ENCODE measurements at places on chromosomes 12 and 14.

DNA sequence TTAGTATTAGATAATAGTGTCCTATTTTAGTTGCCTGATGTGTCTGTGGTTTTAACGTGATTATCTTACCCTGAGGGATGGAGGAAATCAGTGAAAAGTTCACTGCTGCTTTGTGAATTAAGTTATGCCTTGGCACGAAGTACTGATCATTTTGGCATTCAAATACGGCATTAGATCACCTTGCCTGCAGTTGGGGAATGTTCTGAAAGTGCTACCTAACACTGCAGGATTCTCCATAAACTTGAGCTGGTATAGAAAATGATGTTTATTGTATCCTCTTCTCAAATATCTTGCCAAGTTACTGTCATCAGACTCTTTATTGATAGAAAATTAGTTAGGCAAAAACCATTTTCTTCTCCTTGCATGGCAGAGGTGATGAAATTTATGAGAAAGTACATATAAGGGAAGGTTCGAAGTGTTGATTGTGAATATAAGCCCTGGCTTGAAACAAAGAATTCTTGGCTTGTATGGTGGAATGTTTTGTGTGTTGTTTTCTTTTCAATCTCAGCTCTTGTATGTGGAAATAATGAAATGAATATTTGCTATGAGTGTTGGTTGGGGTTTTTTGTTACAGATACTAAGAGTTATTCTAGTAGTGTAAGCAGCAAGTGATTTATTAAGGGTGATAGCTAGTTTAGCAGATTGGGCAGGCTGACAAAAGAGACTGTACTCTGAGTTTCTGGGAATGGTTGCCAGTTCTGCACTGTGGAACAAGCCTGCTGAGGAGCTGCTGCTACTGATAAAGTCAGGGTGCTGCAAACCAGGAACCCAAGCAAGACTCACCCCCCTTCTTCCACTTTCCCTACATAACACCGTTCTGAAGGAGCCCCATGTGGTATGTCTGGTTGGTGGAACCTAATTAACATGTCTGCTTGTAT lies 448.3 kb downstream of the PCNX1 start:
- no peak for DNase-seq

DNA sequence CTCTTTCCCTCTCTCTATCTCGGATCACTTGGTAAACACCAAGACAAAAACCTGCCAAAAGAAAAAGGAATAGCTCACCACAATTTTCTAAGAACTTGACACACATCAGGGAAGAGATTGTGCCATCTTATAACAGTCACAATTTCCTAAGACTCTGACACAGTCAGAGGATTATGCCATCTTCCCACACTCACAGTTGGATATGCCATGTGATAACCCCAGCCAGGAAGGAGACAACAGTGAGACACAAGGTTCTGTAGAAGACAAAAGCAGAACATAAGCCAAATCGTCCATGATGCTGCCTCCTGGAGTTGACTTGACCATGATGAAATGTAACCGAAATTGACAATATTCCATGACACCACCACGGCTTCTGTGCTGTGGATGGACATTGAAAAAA lies 2.8 kb upstream of the CLEC9A start:
- no peak for DNase-seq

DNA sequence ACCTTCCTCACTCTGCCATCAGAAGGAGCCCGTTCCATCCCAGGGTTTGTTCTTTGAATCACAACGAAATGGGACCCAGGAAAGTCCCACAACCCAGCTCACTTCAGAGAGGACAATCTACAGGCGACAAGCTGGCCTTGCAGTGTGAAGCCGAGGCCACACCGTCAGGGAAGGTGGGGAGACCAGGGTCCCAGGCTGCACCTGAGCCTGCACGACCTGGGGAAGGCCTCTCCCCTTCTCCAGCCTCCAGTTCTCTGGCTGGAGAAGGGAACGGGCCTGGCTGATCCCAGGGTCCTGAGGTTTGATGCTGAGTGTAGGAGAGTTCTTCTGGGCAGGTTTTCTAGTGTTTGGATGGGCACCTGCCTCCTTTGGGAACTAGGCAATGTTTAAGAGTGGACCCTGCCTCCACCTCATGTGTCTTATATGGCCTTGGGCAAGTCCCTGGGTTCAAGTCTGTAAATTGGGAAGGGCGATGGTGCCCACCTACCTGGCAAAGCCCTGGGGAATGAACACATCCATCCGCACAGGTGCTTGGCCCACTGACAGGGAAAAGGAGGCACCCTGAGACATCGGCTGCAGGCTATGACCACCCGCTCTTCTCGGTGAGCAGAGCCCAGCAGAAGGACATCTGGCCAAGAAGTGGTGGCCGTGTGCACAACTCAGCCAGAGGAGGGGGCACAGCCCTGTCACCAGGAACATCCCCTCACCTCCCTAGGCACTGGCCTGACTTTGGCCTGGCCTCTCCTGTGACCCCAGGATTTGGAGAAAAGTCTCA lies 77.9 kb upstream of the BCL11B start:
- DNase-seq, result no peak

- DNase-seq, result no peak
Observed at GRCh38 chr12:106292339-106292738, 10.2 kb upstream of the TCP11L2 start.

DNA sequence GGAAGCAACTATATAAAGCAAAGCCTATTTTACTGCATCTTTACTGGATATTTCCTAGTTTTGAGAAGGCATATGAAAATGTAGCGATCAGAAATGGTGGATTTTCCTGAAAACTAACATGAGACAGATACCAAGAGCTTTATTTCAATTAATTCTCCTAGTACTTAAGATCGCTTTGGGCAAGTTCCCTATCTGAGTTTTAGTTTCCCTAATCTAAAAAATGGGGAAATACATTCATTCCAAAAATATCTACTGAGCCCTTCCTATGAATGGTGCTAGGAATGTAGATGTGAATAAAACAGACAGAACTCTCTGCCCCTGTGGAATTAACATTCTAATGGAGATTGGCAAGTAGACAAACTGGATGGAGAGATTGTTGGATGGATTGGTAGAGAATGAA lies 8.4 kb downstream of the CATSPERB start:
- DNase-seq, result no peak

- DNase-seq, result peak; percentile 12
Observed at GRCh38 chr12:93106910-93107309, 177.8 kb upstream of the EEA1 start.

- no peak for DNase-seq
Observed at GRCh38 chr14:50963919-50964318, 19.6 kb upstream of the PYGL start.

- no peak for DNase-seq
Observed at GRCh38 chr12:27428466-27428865, 18.1 kb upstream of the SMCO2 start.

DNA sequence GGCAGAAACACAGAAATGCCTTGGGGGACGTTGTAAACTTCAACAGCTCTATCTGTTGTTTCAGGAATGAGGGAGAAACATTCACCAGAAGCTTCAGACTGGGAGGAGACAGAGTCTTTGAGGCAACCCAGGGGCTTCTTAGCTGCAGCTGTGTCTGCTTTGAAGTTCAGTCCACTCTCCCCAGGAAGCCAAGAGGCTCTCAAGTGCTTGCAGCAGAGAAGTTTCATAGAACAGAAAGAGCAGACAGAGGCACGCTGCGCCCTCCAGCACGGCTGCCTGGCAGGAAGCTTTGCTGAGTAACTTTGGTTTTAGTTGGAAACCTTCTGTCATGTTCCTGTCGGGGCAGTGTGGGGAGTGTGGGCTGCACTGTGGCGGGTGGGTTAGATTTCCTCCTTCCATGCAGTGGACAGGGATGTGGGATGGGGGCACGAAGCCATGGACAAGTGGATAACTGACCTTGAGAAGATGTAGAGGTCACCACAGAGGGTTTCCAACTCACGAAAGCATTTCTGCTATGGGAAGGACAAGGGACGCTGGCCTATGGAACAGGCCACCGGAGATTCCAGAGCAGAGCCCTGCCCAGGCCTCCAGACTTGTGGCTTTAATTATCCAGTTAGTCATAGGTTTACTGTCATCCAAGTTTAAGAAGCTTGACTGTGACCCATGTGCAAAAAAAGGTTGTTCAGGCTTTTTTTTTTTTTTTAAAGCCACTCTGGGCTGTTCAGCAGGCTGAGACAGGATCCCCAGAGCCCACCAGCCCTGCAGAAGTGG lies 107.7 kb downstream of the ARF6 start:
- DNase-seq, result peak; percentile 86

GRCh38 chr14:74863274-74863673 lies 12.7 kb downstream of the PROX2 start:
- no peak for DNase-seq

- no peak for DNase-seq
Observed at GRCh38 chr12:111412007-111412829, 6.5 kb downstream of the SH2B3 start.

DNA sequence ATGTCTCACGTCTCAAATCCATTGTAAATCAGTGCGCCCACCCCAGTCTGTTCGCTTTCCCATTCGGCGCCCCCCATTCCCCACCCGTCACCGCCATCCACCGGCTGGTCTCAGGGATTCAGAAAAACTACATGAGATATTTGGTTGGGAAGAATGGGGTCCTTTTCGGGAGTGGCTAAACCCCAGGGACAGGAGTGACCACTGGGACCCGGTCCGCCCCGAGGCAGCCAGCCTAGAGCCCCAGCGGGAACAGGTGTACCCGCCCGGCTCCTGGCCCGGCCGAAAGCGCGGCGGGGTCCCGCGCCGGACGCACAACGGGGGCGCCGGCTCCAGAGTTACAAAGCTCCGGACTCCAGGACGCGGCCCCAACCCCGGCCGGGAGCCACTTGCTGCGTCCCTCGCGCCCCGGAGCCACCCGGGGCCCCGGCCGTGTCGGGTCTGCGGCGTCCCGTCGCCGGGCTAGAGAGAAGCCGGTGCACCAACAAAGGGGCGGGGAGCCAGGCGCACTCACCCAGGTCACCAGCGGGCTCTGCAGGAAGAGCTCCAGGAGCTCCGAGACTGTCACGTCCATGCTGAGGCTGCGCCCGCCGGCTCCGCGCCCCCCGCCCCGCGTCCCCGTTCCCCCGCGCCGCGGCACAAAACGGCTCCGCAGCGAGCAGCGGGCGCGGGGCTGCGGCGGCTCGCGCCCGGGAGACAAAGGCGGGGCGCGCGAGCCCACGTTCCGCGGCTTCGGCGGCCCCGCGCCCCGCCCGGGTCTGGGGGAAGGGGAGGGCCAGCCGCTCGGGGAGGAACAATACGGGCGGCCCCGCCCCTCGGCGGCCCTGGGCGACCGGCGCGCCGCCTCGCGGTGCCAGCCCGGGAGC lies at the start of gene CCDC88C:
Gene CCDC88C, minus strand, starts transcription at position 701 of the 863 bp plus-strand sequence. Its CDS starts 130 bp downstream, at position 571.
- peak; percentile 58 for DNase-seq

DNA sequence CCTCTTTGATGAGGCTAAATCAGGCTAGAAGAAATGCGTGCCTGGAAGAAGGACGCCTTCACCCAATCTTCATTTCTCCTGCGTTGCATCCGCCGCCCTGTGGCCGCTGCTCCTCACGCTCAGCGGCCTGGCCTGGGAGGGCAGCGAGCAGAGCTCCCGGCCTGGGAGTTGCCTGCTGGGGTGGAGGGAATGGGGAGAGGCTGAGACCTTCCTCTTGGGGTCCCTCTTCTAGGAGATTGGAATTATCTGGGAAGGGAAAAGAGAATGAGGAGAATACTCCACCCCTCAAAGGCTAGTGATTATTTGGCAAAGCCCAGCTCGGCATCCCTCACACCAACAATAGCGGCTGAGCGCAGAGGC lies 2.4 kb upstream of the HOXC12 start:
- no peak for DNase-seq
